ENCODE measurements at places on chromosomes 11 and 22.
A peak's percentile ranks its signal among the peaks of the same experiment; 100 is the strongest.

- DNase-seq: no peak
These were observed 507.6 kb downstream of the MIAT start for GRCh38 chr22:27164781-27165503.

DNA sequence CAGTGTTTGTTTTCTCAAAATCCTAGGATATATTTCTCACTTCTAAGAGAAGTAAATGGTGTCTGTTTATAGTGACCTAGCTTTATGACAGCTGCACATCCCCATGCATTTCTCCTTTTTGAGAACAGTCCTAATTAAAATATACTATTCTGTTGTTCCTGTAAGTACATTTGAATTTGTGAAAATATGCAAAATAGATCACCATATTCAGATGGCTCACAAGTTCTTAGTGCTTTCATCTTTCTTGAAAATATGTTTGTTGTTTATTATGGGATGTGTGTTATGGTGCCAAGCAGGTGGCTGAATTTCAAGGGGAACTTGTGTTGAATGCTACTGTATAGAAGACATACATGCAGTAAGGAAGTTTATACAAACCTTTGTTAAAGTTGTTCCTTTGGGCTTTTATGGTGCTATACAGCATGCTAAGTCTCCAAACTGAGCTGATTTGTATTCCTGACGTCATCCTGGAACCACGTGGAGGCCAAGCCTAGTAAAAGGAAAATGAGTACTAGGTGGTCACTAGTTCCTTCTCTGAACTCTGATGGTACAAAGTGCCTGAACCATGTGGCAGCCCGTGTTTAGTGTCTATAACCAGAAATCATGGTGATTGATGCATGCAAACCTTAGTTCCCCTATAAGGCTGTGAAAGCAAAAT, 7.8 kb upstream of the VSTM5 start:
- no peak for DNase-seq

DNA sequence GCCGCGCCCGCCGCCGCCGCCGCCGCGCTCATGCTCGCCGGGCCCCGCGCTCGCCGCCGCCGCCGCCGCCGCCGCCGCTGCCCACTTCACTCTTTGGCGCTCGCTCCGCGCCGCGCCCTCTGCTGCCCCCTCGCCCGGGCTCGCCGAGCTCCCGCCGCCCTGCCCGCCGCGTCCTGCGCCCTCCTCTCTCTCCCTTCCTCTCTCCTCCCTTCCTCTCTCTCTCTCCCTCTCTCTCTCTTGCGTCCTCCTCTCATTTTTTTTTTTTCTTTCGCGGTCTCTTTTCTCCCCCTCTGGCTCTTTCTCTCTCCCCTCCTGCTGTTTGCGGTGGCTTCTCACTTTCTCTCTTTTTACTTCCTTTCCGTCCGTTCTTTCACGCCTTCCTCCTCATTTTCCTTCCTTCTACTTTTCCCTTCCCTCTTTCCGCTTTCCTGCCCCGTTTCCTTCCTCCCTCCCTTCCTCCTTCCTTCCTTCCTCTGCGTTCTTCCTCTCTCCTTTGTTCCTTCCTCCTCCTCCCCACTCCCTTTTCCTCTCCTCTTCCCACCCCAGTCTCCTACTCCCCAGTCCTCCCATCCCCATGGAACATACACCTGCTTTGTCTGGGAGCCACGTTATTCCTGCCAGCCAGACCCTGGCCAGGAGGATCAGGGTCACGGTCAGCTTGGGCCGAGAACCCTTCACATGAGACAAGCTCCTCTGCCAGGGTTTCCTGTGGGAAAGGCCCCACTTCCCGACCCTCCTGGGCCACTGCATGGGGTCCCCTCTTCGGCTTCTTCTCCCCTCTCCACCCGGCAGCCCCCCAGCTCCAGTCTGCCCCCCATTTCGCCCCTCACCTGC, 19.3 kb upstream of the SHISAL1 start:
- no peak for DNase-seq

- DNase-seq: no peak
These were observed 22.9 kb upstream of the JAM3 start for GRCh38 chr11:134045799-134046635.

GRCh38 chr11:125679397-125679796, 1.2 kb downstream of the ACRV1 start:
- DNase-seq: no peak

- DNase-seq: no peak
These were observed 97.0 kb upstream of the CD82 start for GRCh38 chr11:44468345-44468988.

- DNase-seq: no peak
These were observed 566.2 kb downstream of the TBC1D22A start for GRCh38 chr22:47328550-47329243.

DNA sequence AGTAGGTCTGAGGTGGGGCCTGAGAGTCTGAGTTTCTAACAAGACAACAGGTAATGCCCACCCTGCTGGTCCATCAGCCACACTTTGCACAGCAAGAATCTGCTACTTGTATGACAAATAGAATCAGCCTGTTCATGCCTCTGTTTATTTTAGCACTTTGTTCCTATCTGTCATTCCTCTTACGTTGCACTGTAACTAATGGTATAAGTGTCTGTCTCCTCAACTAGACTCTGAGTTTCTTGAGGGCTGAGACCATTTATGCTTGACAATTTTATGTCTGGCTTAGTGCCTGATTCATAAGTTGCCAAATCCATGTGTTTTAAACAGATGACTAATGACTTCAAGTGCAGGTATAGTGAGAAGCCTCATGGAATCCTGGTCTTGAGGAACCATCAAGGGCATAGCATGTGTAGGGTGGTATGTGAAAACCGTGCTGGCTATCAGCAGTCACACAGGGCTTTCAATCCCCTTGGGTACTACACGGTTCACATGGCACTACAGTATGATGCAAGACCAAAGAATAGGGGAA, 209.7 kb downstream of the C11orf91 start:
- no peak for DNase-seq

- no peak for DNase-seq
These were observed 82.9 kb upstream of the TBCEL start for GRCh38 chr11:120941000-120941399.

- no peak for DNase-seq
These were observed 1432.6 kb upstream of the TENM4 start for GRCh38 chr11:80873310-80873999.

DNA sequence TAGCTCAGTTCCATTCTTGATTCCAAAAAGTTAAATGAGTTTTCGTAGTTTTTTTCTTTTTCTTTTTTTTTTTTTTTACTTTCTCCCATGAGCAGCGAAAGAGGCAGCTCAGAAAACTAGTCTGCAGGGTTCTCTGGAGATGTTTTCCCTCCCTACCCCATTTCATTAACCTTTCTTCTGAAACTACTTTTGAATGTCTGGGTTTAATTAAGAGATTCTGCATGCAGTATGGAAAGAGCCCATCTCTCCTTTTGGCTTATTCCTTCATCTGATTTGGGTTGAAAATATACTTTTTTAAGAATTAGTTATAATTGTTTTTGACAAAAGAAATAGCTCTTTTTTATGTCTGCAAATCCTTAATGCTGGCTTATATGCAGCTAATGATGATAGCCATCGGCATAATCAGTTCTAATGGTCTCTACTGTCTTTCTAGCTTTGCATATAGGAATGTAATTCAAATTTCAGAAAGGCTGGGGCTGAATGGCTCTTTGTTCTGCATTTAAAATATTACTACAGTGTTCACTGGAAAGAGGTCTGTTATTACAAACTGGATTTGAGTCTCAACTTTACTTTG, 265.3 kb downstream of the FAT3 start:
- no peak for DNase-seq

GRCh38 chr11:41921746-41922390, 462.4 kb upstream of the LRRC4C start:
- DNase-seq: no peak

GRCh38 chr22:27775087-27775698, 26.4 kb downstream of the MN1 start:
- no peak for DNase-seq

GRCh38 chr11:100574894-100575769, 112.0 kb upstream of the ARHGAP42 start:
- DNase-seq: no peak

DNA sequence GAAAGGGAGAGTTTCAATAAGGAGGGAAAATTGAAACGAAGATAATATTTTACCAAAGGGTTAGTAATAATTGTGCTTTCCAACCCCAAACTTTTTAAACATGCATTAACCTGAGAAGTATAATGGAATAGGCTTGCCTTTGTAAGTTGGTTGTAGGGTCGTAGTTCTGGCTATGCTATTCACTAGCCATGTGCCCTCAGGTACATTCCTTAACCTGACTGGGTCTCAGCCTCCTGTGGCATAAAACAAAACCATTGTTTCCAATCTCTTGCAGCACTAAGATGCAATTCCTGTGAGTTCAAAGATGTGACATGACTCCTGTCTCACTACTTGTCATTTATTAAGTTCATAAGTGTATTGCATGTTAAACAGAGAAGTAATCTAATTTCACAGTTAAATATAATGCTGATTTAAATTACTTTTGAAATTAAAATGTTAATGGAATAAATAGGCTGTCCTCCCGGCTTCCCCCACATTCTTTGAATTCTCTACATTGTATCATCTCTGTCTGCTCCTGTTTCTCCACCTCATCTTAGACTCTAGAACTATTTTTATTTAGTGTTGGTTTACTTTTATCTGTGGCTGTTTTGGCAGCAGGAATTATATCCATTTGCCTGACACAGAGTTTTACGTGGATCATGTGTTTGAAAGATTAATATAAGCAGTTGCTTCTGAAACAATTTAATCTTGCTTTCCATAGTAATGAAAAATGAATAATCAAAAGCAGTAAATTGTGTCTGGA, 216.3 kb downstream of the FAT3 start:
- no peak for DNase-seq

DNA sequence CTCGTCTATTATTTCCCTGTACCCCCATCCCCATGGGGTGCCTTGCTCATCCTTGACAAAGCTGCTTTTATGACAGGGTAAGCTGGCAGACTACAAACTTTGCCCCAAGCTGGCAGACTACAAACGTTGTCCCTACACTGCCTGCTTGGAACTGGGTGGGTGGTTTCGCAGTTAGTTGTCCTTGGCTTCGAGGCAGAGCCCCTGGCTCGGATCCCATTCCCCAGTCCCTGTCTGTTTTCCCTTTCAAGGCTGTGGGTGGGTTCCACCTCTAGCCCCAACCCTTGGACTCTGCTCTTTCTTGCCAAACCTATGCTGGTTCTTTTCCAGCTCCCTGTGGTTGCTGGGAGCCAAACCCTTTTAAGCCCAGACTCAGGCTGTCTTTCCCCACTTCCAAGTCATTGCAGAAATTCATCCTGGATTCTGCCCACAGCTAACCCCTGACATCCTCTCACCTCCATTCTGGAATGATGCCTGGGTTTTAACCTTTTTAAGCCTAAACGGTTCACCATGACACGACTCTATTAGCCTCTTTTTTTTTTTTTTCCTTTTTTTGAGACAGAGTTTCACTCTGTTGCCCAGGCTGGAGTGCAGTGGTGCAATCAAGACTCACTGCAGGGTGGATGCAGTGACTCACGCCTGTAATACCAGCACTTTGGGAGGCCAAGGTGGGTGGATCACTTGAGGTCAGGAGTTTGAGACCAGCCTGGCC, 9.2 kb upstream of the RBM14 start:
- DNase-seq: peak; percentile 39

All from hepatic stellate cell (primary cell).